ENCODE measurements at places on chromosomes 6 and 20. TPM values are rescaled to one million over a fixed set of nuclear protein-coding genes. Genes with fewer than 3 reads are reported as not detected.

Gene TGM3
- polyA plus RNA-seq, result 0.68 TPM

Gene KIF6
- polyA plus RNA-seq, result 4.1 TPM

Gene CPNE5
- 14.1 TPM for polyA plus RNA-seq

Gene TMEM217
- 1.4 TPM for polyA plus RNA-seq

Gene LAMA5
- 190 TPM for polyA plus RNA-seq

Gene SLC22A2
- polyA plus RNA-seq, result 10.8 TPM

Gene PRSS16
- 0.23 TPM for polyA plus RNA-seq

Gene MOXD1
- 201 TPM for polyA plus RNA-seq

Gene PSORS1C2
- polyA plus RNA-seq, result not detected

Gene NMBR
- 0.28 TPM for polyA plus RNA-seq

Gene TNFRSF6B
- 2.9 TPM for polyA plus RNA-seq
